EH (cell line): ENCODE measurements at places on chromosomes 16 and 17.

GRCh38 chr17:2436316-2436905 is 35.6 kb upstream of the MNT start:
- no peak for DNase-seq

DNA sequence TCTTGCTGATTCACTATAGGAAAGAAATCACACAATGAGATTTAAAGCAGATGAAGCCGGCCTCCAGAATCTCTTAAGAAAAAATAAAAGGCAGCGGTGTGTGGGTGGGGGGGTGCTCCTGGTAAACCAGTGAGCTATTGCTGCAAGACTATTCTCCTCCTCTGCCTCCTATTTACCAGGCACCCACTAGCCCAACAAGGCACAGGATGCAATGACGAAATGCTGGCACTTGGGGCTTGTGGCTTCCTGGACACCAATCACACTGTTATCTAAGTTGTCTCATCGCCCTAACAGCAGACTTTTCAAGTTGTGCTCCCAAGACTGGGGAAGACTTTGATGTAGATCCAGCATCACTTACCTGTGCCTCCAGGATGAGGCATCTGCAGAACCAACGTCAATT is 50.2 kb upstream of the NDRG4 start:
- DNase-seq, result no peak

DNA sequence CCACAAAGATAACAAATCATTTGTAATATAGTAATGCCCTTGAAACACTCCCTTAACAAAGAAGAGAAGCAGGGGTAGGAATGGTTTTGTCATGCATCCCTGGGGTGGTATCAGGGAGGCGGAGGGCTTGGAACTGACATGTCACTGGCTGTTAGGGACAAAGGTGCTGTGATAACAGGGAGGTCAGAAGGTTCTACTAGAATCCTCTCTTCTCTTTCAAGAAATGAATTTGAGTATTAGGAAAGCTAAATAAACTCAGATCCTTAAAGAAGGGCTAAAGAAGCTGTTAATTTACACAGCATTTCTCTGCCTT is 65.4 kb upstream of the ADAMTS18 start:
- no peak for DNase-seq

GRCh38 chr17:82655038-82655479 is 6.8 kb upstream of the WDR45B start:
- DNase-seq, result no peak

GRCh38 chr16:74064120-74064735 is 232.4 kb upstream of the PSMD7 start:
- no peak for DNase-seq

GRCh38 chr17:42484304-42484703 is 25.6 kb downstream of the ATP6V0A1 start:
- no peak for DNase-seq

GRCh38 chr17:19319771-19320505 is 42.6 kb downstream of the B9D1 start:
- no peak for DNase-seq

DNA sequence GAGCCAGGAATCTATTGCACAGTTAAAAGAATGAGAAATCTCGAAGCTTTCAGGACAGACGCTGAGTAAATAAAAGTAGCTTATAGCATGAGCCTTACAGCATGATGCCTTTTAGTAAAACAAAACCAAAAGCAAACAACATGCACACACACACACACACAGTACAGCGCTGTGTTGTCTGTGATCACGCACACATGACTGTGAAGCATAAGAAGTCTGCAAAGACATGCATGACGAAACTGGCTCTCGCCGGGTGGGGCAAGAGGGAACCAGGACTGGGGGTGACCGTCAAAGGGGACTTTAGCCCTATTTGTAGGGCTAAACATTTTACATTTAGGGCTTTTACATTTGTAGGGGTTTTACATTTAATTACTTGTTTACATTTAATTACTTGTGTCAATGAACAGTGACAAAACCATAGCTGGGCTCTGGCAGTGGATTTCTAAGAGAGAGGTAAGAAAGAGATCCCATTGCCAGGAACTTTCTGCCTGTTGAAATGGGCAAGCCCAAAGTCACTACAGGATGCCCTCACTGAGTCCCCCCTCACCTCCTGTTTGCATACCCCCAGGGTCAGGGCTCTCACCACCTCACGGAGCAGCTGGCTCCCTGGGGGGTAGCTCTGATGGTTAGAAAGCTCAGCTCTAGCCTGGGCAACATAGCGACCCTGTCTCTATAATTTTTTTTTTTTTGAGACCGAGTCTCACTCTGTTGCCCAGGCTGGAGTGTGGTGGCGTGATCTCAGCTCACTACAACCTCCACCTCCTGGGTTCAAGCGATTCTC is 2.0 kb upstream of the TNFRSF13B start:
- DNase-seq, result no peak

DNA sequence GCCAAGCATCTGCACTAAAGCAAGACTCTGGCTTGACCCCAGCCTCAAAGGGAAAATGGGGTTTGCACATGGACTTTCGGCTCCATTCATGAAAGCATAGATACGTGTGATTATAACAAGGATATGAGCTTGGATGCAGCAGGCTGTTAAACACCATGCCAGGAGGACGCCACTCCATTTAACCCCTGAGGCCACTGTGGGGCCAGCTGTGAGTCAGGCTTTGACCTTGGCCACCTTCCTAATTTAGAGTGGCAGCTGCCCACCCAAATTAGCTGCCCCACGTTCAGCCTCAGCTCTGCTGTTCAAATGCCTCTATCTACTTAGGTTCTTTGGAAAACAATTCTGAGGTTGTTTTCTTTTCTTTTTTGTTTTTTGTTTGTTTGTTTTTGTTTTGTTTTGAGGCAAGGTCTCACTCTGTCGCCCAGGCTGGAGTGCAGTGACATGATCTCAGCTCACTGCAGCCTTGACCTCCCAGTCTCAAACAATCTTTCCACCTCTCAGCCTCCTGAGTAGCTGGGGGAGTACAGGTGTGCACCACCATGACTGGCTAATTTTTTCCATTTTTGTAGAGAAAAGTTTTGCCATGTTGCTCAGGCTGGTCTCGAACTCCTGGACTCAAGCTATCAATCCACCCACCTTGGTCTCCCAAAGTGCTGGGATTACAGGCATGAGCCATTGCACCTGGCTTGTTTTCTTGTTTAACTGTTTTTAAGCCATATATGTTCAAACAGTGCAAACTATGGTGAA is 23.2 kb upstream of the KIFC3 start:
- DNase-seq, result no peak

GRCh38 chr17:14311981-14312380 is 11.1 kb downstream of the HS3ST3B1 start:
- DNase-seq, result no peak

DNA sequence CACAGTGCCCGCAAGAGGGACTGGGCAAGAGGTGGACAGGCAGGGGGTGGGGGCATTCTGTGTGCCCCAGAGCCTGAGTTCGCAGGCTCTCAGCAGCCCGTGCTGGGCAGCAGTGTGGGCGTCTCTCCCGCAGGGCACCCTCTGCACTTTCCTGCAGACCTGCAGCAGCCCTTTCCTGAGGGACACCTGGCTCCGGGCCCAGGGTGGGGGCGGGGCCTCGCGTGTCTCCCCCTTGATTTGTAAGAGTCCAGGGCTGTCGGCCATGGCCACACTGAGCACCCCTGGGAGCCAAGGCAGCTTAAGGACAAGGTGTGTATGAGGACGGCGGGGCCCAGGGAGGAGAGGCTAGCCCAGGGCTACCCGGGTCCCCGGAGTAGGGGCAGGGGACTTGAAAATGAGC is 33.4 kb upstream of the SLC38A10 start:
- no peak for DNase-seq

DNA sequence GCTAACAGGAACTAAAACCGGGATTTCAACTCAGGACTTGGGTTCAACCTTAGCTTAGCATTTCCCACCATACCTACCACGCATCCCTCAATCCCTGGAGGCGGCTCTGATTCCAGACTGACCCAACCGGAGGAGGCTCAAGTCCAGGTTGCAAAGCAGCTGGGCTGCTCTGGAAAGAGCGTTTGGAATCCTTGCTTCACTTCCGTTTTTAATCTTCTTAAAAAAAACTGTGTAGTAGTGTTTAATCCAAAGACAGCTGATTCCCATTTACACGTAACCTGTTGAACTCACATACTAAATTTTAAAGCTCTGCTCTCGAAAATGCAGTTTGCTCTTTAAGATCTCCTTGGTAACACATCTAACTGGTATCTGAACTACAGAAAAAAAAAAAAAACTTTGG is 50.0 kb downstream of the NXN start:
- no peak for DNase-seq

DNA sequence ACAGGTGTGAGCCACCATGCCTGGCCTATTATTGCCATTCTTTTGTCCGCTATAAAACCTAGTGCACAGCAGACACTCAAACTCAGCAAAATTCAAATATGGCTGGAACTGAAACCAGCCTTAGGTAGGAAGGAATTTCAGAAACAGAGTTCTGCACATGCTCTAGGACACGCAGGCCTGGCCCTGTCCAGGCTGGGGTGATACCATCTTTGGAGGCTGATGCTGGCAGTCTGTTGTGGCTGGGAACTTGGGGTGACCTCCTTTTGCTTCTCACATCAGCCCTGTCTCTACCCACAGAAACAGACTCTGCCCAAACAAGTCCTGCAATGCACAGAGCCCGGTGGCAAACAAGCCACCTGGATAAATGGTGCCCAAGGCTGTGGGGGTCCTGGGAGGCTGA is 12.6 kb upstream of the KIFC3 start:
- no peak for DNase-seq

GRCh38 chr16:89018282-89019158 is 41.5 kb upstream of the CBFA2T3 start:
- DNase-seq, result no peak

- peak; percentile 66 for DNase-seq
These were observed 26.5 kb upstream of the C16orf87 start for GRCh38 chr16:46857368-46857945.

DNA sequence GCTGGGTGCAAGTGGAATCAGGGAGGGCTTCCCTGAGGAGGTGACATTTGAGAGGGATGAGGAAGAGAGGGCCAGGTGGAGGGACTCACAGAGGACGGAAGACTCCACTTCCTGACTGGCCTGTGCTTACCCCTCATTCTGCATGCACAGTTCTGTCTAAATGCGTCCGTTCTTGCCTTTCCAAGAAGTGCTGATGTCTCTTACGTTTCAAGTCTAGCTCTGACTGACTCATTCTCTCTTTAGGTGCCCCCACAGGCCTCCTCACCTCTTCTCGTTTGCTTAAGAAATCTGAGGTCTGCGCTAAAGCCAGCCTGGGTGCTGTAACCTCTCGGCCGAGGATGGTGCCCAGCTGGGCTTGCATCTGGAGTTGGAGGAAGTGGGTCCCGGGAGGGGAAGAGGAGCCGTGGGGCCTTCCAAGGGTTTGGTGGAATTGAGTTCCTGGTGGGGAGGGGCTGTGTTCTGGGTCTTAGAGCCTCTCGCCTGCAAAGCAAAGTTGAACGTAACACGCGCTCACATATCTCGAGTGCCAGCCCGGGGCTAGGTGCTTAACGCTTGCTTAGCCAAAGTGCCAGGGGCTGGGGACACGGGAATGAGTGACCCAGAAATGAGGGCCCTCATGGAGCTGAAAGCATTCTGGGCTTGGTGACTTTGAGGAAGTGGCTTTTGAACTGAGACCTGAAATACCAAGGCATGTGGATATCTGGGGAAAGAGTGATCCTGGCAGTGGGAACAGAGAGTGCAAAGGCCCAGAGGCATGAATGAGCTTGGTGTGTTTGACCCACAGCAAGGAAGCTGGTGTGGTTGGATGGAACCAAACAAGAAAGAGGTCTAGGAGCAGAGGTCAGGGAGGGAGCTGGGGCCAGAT is 4.8 kb downstream of the IL4R start:
- no peak for DNase-seq

GRCh38 chr17:8830141-8830540 is 31.0 kb upstream of the MFSD6L start:
- DNase-seq, result no peak

DNA sequence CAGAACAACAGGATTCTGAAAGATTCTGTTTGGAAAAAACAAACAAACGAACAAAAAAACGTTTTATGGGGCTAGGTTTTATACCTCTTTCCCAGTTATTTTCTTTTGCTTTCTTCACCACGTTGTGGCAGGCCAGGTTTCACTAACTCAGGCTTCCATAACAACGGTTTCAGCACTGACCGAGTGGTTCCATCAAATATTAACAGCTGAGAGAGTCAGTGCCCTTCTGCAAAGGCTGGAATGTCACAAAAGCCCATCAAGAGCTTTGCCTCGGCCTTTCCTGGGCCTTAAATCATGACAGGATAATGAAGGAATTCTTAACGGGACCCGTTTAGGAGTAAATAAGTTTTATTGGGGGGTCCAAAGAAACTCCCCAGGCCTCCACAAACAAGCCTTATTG is 34.2 kb downstream of the MPHOSPH6 start:
- DNase-seq, result no peak

DNA sequence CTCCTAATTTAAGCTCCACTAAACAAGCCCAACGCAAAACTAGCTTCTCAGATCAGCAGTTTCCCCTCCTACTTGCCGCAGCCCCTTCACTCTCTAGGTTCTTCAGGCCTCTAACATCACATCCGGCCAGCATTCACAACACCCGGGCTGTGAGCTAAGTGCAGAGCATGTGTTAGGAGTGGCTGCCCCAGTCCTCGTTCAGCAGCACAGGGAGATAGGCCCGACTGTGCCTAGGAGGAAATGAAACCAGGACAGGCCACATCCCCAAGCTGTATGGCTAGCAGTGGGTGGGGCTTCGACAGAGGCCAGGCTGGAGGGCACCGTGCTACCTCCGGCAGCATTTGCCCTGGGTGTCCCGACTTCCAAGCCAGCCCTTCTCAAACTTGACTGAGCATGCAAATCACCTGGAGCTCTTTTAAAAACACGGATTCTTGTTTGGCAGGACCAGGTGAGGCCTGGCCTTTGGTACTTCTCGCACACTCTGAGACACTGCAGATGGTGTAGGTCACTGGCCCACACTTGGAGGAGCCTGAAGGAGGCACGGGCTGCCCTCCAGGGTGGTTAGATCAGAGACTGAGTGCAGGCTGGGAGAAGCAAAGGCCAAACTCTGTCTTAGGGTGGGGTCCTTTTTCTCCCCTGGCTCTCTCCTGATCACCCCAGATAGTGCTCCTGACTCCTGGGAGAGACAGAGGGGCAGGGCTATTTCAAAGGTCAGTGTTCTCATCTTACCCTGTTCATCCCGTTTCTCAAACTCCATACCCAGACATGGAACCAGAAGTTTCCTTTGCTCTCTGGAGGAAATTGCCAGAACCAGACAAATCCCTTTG is 202.0 kb downstream of the C16orf78 start:
- DNase-seq, result no peak
